ENCODE measurements at places on chromosomes 11 and 22. TPM values are rescaled to one million over a fixed set of nuclear protein-coding genes. Genes with fewer than 3 reads are reported as not detected.

Gene SLC17A6
- total RNA-seq, result not detected

Gene ADORA2A
- total RNA-seq, result not detected

Gene TTC12
- total RNA-seq, result 11.8 TPM

Gene PARVA
- total RNA-seq, result 28.9 TPM

Gene KCNQ1
- 1.6 TPM for total RNA-seq

Gene NOL12
- total RNA-seq, result 32.8 TPM

Gene ARHGEF17
- 5.4 TPM for total RNA-seq

Gene JRKL
- 4.1 TPM for total RNA-seq

Gene APOA1
- total RNA-seq, result 0.64 TPM

Gene MRPL17
- total RNA-seq, result 37.1 TPM
